ENCODE measurements at places on chromosomes 12 and 14.

DNA sequence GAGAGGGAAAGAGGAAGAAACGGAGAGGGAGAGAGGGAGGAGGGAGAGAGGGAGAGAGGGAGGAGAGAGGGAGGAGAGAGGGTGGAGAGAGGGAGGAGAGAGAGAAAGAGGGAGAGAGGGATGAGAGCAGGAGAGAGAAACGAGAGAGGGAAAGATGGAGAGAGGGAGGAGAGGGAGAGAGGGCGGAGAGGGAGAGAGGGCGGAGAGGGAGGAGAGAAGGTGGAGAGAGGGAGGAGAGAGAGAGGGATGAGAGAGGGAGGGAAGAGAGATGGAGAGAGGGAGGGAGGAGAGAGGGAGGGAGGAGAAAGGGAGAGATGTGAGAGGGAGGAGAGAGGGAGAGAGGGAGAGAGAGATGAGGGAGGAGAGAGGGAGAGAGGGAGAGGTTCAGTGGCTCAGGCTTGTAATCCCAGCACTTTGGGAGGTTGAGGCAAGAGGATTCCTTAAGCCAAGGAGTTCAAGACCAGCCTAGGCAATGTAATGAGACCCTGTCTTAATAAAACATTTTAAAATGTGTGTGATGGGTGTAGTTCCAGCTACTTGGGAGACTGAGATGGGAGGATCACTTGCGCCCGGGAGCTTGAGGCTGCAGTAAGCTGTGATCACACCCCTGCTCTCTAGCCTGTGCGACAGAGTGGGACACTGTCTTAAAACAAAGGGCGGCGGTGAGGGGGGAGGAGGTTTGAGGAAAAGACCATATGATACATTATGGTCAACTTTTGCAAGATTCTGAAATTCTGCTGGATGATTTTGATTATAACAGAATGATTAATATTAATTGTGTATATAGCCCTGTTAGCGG is 21.3 kb upstream of the SNRPF start:
- DNase-seq: no peak

- DNase-seq: no peak
Observed at GRCh38 chr12:56838621-56839488, 75.7 kb downstream of the HSD17B6 start.

GRCh38 chr12:108602976-108603704 is 5.3 kb upstream of the TMEM119 start:
- DNase-seq: no peak

GRCh38 chr12:13165617-13166041 is 30.9 kb upstream of the EMP1 start:
- DNase-seq: no peak

GRCh38 chr14:79165471-79166090 is 995.4 kb downstream of the NRXN3 start:
- DNase-seq: no peak

Data from 8988T (cell line).